ENCODE measurements at places on chromosomes 13 and 19. TPM values are rescaled to one million over a fixed set of nuclear protein-coding genes. Genes with fewer than 3 reads are reported as not detected.

DNA sequence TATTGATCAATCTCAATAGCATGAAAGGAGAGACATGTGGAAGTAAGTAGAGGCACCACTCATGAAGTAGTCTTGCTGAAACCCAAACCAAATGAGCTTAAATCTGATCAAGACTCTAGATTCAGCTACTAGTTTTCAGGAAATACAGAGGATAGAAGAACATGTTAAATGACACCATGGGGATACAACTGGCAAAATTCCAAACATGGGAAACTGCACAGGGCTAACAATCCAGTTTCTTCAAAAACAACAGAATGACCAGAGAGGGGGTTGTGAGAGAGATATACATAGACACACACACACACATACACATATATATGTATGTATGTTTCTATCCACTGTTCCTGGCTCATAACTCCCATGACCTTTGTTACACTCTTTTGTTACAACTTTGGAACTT is 44.8 kb downstream of the MRPL57 start:
- no peaks in the 10 kb centered on the region for H3K27me3 ChIP-seq
- peaks cover 3% of the 10 kb centered on the region for H3K36me3 ChIP-seq
- peaks cover 14% of the 10 kb centered on the region for H3K4me1 ChIP-seq
- no peak for DNase-seq
- H3K4me3 ChIP-seq = no peak overlapping the region

DNA sequence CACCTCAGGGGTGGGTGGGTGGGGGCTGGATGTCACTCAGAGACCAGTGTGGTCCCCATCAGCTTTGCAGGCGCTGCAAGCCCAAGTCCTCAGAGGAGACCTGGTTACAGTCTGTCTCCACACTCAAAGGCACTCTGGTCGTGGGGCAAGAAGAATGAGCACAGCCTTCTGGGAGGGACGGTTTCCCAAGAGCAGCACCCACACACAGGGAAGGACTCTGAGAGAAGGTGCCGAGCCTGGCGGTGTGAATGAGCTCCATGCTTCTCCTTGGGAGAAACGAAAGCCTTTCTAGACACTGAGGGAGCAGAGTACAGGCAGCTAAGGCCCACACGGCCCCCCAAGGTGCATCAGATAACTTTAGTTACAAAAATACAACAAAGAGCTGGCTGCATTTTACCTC is 473.6 kb downstream of the FOXO1 start:
- no peaks in the 10 kb centered on the region for H3K27me3 ChIP-seq
- H3K36me3 ChIP-seq = no peaks in the 10 kb centered on the region
- DNase-seq = no peak
- no peak overlapping the region for H3K4me3 ChIP-seq
- peaks cover 52% of the 10 kb centered on the region for H3K4me1 ChIP-seq

- peaks cover 6% of the 10 kb centered on the region for H3K36me3 ChIP-seq
- H3K4me3 ChIP-seq = no peak overlapping the region
These were observed 32.7 kb upstream of the CYSLTR2 start for GRCh38 chr13:48621056-48621455.

DNA sequence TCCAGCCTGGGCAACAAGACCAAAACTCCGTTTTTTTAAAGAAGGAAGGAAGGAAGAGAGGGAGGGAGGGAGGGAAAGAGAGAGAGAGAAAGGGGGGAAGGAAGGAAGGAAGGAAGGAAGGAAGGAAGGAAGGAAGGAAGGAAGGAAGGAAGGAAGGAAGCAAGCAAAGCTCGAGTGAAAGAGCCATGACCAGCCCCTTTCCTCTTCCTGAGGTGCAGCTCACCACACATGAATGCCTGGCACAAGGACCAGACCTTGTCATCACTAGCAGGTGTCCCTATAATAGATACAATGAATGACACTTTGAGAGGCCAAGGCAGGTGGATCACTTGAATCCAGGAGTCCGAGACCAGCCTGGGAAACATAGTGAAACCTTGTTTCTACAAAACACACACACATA is 31.0 kb downstream of the SPRY2 start:
- no peak overlapping the region for H3K4me3 ChIP-seq
- no peaks in the 10 kb centered on the region for H3K4me1 ChIP-seq
- no peaks in the 10 kb centered on the region for H3K36me3 ChIP-seq
- H3K27ac ChIP-seq = no peak overlapping the region

DNA sequence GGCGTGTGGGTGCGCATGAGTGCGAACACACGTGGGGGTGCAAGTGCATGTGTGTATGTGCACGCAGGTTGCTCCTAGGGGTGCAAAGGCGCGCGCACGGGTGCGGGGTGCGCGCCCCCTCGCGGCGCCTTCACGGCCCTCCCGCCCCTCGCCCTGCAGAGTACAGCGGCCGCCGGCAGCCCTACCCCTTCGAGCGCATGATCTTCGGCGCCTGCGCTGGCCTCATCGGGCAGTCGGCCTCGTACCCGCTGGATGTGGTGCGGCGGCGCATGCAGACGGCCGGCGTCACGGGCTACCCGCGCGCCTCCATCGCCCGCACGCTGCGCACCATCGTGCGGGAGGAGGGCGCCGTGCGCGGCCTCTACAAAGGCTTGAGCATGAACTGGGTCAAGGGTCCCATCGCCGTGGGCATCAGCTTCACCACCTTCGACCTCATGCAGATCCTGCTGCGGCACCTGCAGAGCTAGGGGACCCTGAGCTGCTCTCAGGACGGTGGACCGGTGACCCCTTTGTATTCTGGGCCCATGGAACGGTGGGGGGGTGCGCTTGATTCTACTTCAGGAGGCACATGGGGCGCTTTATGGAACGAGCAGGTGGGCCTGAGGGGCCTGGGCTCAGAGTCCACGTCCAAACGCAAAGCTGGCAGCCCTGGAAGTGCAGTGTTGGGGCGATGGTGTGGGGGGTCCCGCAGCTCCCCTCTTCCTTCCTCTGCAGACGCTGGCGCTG is 27.7 kb downstream of the TMEM161A start:
- H3K36me3 ChIP-seq = no peaks in the 10 kb centered on the region
- no peak overlapping the region for H3K4me3 ChIP-seq
- H3K27ac ChIP-seq = no peak overlapping the region
- peak; percentile 38 for DNase-seq
- H3K27me3 ChIP-seq = no peaks in the 10 kb centered on the region

DNA sequence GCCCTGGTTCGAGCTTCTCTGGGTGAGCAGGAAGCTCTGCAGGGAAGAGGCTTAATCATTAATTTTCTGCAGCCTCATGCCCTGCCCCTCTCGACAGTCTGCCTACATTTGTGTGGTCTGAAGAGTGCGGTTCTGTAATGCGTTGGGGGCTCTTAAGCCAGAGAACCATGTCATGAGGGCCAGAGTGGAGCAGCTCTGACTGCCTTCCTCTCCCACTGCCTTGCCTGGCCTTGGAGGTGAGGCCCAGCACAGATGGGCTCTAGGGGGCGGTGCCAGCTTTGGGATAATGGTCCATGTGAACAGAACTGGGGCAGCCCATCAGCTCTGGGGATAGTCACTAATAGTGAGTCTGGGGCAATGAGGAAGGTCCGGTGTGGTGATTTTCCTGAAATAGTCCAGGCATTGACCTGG is 5.7 kb downstream of the FGF9 start:
- H3K4me1 ChIP-seq = peaks cover 17% of the 10 kb centered on the region
- peaks cover 37% of the 10 kb centered on the region for H3K27me3 ChIP-seq
- peak overlapping the region; percentile 10 for H3K4me3 ChIP-seq
- H3K27ac ChIP-seq = no peak overlapping the region

GRCh38 chr19:19515642-19516519 is at the start of gene NDUFA13:
Gene NDUFA13 (plus strand): TSS chr19:19516225. CDS start chr19:19516239, 14 bp downstream.
- no peaks in the 10 kb centered on the region for H3K27me3 ChIP-seq
- peaks cover 33% of the 10 kb centered on the region for H3K36me3 ChIP-seq
- peak within 1 kb of the TSS; percentile 92 for H3K4me3 ChIP-seq

- no peak overlapping the region for H3K27ac ChIP-seq
- no peak overlapping the region for H3K4me3 ChIP-seq
- no peak for DNase-seq
These were observed 109.6 kb upstream of the SERP2 start for GRCh38 chr13:44263751-44264620.

- peaks cover 6% of the 10 kb centered on the region for H3K27me3 ChIP-seq
- no peaks in the 10 kb centered on the region for H3K4me1 ChIP-seq
- H3K27ac ChIP-seq = no peak overlapping the region
- DNase-seq = no peak
- no peak overlapping the region for H3K4me3 ChIP-seq
These were observed 201.5 kb downstream of the IRS2 start for GRCh38 chr13:109584844-109585361.

GRCh38 chr19:32573492-32573794 is 7.5 kb upstream of the PDCD5 start:
- peaks cover 9% of the 10 kb centered on the region for H3K4me1 ChIP-seq
- H3K27ac ChIP-seq = no peak overlapping the region
- no peak for DNase-seq
- no peaks in the 10 kb centered on the region for H3K36me3 ChIP-seq
- H3K27me3 ChIP-seq = peaks cover 26% of the 10 kb centered on the region
- peak overlapping the region; percentile 22 for H3K4me3 ChIP-seq

A1BG gene
- 23.2 TPM for total RNA-seq

GRCh38 chr13:27130979-27131623 is 40.5 kb downstream of the USP12 start:
- H3K4me3 ChIP-seq = no peak overlapping the region
- H3K36me3 ChIP-seq = peaks cover 60% of the 10 kb centered on the region
- peak overlapping the region; percentile 79 for H3K27ac ChIP-seq

TNFRSF19 gene
- total RNA-seq = 0.08 TPM

- H3K4me3 ChIP-seq = no peak overlapping the region
- H3K36me3 ChIP-seq = no peaks in the 10 kb centered on the region
- peaks cover 18% of the 10 kb centered on the region for H3K27me3 ChIP-seq
- no peak for DNase-seq
- H3K4me1 ChIP-seq = peaks cover 3% of the 10 kb centered on the region
These were observed 53.0 kb downstream of the NLRP12 start for GRCh38 chr19:53771144-53771543.

CGB8 gene
- not detected for total RNA-seq

- no peaks in the 10 kb centered on the region for H3K36me3 ChIP-seq
- peaks cover 10% of the 10 kb centered on the region for H3K27me3 ChIP-seq
- no peaks in the 10 kb centered on the region for H3K4me1 ChIP-seq
- no peak for DNase-seq
- H3K27ac ChIP-seq = no peak overlapping the region
These were observed 14.4 kb downstream of the BCAM start for GRCh38 chr19:44823373-44823698.

- no peak overlapping the region for H3K27ac ChIP-seq
- no peak overlapping the region for H3K4me3 ChIP-seq
- DNase-seq = no peak
- no peaks in the 10 kb centered on the region for H3K4me1 ChIP-seq
These were observed 28.7 kb upstream of the AMER2 start for GRCh38 chr13:25200783-25201182.

IRGC gene
- not detected for total RNA-seq

DNA sequence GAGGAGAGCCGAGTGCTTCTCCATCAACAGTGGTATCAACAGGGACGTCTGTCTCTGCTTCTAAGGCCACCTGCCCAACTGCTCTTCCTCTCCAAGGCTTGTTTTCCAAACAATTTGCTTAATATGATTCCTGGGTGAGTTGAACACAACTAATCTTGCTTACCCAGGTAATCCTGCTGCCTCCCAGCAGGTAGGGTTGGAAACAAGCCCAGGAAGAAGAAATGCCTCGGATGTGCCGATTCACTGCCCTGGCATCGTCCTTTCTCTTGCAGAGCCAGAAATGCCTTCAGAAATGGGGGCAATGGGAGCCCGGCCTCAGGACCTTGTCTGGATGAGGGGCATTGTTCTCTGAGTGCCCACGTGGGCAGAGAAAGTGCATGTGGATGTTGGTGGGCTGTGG is 51.9 kb upstream of the C1QTNF9B start:
- H3K27me3 ChIP-seq = peaks cover 34% of the 10 kb centered on the region
- no peak overlapping the region for H3K27ac ChIP-seq
- no peak for DNase-seq
- H3K4me3 ChIP-seq = no peak overlapping the region
- H3K36me3 ChIP-seq = no peaks in the 10 kb centered on the region

MBD3L2 gene
- not detected for total RNA-seq

DNA sequence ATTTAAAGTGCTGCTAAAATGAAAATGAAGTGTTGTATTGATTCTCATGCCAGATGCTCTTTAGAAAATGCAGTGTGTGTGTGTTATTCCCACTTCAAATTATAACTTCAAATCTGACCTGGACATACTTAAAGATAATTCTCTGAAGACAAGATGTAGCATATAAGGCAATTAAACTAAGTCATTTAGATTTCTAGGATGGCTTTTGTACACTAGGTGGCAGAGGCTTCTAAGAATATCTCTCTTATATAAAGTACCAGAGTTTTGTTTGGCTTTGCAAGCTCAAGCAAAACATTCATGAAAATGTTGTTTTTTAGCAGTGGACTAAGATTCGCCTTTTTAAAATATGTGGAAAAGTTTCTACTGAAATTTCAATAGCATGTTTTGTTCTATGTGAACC is 407.2 kb downstream of the GPC5 start:
- H3K27me3 ChIP-seq = no peaks in the 10 kb centered on the region
- no peaks in the 10 kb centered on the region for H3K4me1 ChIP-seq
- no peaks in the 10 kb centered on the region for H3K36me3 ChIP-seq
- H3K27ac ChIP-seq = no peak overlapping the region

GRCh38 chr13:75762076-75762937 is 126.2 kb downstream of the LMO7 start:
- H3K4me1 ChIP-seq = peaks cover 64% of the 10 kb centered on the region
- H3K27ac ChIP-seq = peak overlapping the region; percentile 95
- H3K36me3 ChIP-seq = peaks cover 28% of the 10 kb centered on the region
- H3K27me3 ChIP-seq = no peaks in the 10 kb centered on the region
- H3K4me3 ChIP-seq = peak overlapping the region; percentile 72

ONECUT3 gene
- total RNA-seq = not detected

DNA sequence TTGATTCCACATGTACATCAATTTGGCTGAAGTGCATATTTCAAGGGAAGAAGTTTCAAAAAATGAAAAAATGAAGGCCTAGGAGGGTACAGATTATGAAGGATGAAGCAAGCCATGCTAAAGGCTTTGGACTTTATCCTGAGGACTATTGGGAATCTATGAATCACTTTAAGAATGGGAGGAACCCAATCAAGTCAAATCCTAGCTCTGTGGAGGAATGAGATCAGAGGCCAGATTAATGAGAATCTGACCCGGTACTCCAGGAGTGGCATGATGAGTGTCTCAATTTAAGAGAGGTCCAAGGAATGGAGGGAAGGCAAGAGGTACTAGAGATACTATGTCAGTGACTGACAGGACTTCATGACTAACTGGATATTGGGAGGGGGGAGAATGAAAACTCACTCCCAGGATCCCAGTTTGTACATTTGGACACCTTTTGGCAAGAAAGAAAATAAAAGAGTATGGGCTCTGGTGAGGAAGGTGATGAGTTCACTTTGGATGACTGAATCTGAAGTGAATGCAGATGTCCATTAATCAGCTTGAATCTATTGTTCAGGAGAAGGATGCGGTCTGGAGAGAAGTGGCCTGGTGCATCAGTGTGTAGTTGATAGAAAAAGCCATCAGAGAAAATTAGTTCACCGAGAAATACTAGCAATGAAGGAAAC is 349.0 kb downstream of the EFNB2 start:
- H3K27ac ChIP-seq = no peak overlapping the region
- DNase-seq = no peak
- no peak overlapping the region for H3K4me3 ChIP-seq
- H3K4me1 ChIP-seq = no peaks in the 10 kb centered on the region

Data from activated naive CD8-positive, alpha-beta T cell treated with anti-CD3 and anti-CD28 coated beads for 36 hours (primary cell).